ENCODE measurements at places on chromosomes 6 and 20. TPM values are rescaled to one million over a fixed set of nuclear protein-coding genes. Genes with fewer than 3 reads are reported as not detected.

- DNase-seq, result no peak
These were observed 124.2 kb upstream of the PTPN1 start for GRCh38 chr20:50385733-50386640.

- DNase-seq, result no peak
These were observed 542.0 kb downstream of the DHX35 start for GRCh38 chr20:39503902-39504709.

Gene PAX1
- polyA plus RNA-seq, result 35.6 TPM

Gene JPH2
- 2.0 TPM for polyA plus RNA-seq

GRCh38 chr6:133085896-133086295 lies 155.3 kb upstream of the EYA4 start:
- DNase-seq, result no peak

Gene APOM
- polyA plus RNA-seq, result 9.1 TPM

GRCh38 chr6:52641388-52641787 lies 29.5 kb upstream of the TMEM14A start:
- DNase-seq, result no peak

Gene PGC
- polyA plus RNA-seq, result 0.73 TPM

GRCh38 chr6:39206250-39206721 lies 23.0 kb downstream of the KCNK5 start:
- DNase-seq, result no peak

Gene EMILIN3
- 0.37 TPM for polyA plus RNA-seq

DNA sequence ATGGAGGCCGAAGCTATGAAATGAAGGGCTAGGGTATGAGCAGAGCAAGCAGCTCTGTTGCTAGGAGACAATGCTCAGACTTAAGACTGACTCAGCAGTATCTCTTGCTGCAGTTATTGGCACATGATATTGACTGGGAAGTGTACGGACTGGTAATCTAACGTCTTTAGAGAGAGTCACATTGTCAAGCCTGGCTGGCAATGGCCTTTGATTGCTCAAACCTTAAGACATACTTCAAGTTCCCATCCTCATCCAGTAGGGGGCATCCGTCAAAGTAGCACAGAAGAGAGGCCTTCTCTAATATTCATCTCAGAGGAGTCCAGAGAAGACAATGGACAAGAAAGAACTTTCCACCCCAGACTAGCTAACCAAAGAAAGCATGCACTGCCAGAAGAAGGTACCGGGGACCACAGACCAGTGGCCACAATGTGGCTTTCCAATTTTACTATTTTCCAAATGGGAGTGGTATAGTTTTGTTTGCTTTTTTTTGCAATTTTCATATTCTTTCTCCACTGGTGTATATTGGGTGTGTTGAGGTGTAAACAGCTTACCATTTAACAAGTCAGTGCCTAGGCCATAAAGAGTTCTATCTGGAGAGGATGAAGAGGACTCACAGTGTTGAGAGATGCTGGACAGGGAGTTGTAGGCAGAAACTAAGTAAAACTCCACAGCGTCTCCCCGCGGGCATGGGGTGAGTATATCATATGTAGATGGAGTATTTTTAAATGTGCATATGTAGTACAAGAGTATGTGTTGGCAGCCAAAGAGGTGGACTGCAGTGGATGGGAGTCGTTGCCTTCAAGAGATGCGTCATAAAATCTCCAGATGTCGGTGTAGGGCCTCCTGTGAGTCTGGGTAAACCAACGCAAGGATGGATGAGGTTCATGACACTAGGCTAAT lies 36.7 kb downstream of the LRFN2 start:
- peak; percentile 47 for DNase-seq

Gene SIRPA
- polyA plus RNA-seq, result 11.9 TPM

Gene CCHCR1
- polyA plus RNA-seq, result 24.5 TPM

Gene EDN1
- polyA plus RNA-seq, result 14.3 TPM

DNA sequence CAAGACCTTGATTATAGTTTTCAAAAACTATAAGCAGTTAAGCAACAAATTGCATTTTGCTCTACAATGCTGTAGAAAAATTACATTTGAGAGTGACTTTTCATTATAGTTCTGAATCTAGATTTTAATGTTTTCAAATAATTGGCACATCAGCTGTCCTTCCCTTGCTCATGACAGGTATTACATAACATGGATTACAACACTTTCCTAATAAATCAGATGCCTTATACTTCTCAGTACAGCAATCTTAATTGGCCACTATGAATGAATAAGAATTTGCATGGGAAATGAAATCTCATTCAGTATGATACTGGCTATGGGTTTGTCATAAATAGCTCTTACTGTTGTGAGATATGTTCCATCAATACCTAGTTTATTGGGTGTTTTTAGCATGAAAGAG lies 29.9 kb downstream of the HSF2 start:
- DNase-seq, result no peak

Gene IBTK
- 28.7 TPM for polyA plus RNA-seq

- DNase-seq, result no peak
These were observed 57.9 kb downstream of the ELOVL5 start for GRCh38 chr6:53290537-53291510.

GRCh38 chr6:168330403-168330802 lies 10.8 kb upstream of the DACT2 start:
- no peak for DNase-seq

DNA sequence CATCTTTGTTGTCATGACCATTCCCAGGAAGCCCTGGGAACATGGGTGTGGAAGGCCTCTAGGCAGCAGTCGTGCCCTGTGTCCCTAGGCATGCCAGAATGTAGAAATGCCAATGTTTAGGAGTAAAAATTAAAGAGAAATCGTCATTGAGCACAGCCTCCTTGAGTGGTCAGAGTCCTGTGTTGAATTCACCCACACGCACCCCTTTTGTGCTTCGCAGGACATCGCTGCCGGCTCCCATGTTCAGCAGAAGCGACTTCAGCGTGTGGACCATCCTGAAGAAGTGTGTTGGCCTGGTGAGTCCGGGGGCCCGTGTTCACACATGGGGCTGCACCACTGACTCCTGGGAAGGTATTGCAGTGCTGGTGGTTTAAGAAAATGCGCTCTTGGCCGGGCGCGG lies 25.1 kb downstream of the OSBPL2 start:
- no peak for DNase-seq

DNA sequence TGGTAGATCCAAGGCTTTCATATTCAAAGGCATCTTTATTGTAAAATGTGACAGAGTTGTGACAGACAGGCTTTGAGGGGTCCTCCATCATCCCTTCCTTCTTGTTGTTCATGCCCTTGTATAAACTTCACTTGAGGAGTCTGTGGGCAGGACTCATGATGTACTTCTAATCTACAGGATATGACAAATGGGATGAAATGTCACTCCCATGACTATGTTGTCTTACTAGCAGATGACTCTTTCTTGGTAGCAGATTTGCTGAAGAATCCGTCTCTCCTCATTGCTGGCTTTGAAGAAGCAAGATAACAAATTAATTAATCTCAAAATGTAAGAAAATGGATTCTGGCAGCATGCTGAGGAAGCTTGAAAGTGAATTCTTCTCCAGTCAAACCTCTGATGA lies 566.1 kb downstream of the TFAP2B start:
- DNase-seq, result no peak

Gene TCF15
- polyA plus RNA-seq, result 0.62 TPM

Gene BPIFA2
- 0.07 TPM for polyA plus RNA-seq

GRCh38 chr20:50561379-50562078 lies 51.3 kb downstream of the PTPN1 start:
- no peak for DNase-seq

- no peak for DNase-seq
These were observed 21.6 kb upstream of the FUT9 start for GRCh38 chr6:95994151-95994550.

GRCh38 chr20:6768228-6769140 lies 998 bp downstream of the BMP2 start:
- no peak for DNase-seq

GRCh38 chr6:14287707-14288106 lies 170.1 kb downstream of the CD83 start:
- DNase-seq, result no peak

DNA sequence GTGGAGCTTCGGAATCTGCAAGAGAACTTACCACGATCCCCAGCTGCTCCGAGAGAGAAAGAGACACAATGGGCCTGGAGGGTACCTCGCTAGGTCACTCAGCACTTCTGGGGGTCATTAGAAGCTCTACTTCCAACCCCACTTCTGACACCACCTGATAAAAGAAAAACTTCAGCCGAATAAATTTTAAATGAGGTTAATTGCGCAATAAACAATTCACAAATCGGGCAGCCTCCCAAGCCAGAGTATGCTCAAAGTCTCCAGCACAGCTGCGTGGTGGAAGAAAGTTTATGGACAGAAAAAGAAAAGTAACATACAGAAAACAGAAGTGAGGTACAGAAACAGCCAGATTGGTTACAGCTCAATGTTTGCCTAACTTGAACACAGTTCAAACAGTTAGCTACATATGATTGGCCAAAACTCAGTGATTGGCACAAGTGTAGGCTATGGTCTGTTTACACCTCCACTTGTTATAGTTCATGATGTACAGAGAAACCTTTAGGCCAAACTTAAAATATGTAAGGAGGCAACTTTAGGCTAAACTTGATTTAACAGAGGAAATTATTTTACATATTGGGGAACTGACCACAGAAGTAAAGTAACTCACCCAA lies 52.6 kb downstream of the COL11A2 start:
- DNase-seq, result no peak

DNA sequence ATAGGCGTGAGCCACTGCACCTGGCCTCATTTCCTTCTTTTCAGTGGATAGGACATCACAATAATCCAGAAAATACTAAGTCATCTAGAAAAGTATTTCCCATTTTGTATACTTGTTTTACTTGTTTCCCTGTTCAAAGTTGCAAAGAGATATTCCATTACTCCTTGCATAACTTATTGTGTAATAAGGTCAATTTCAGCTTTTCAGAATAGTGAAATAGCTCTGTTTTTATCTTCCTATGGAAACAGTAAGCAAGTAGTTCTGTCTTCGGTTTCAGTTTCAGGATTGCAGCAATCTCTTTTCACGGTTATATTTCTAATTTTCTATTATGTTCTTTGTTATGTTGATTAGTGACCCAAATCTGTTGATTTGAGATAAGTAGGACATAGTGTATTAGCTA lies 6.0 kb downstream of the STX11 start:
- DNase-seq, result peak; percentile 22

- DNase-seq, result no peak
These were observed 101.4 kb downstream of the PRDM1 start for GRCh38 chr6:106187424-106187982.

Gene VNN1
- polyA plus RNA-seq, result 2.2 TPM

Gene FNDC1
- 0.07 TPM for polyA plus RNA-seq

GRCh38 chr6:5260111-5260620 lies 584 bp downstream of the LYRM4 start:
- peak; percentile 69 for DNase-seq

Gene OLIG3
- polyA plus RNA-seq, result 0.09 TPM

GRCh38 chr20:32973077-32973717 lies 31.0 kb downstream of the SUN5 start:
- no peak for DNase-seq

- DNase-seq, result no peak
These were observed 82.3 kb downstream of the CEBPB start for GRCh38 chr20:50272724-50273446.

- no peak for DNase-seq
These were observed 2.0 kb downstream of the ATXN1 start for GRCh38 chr6:16759181-16759645.

DNA sequence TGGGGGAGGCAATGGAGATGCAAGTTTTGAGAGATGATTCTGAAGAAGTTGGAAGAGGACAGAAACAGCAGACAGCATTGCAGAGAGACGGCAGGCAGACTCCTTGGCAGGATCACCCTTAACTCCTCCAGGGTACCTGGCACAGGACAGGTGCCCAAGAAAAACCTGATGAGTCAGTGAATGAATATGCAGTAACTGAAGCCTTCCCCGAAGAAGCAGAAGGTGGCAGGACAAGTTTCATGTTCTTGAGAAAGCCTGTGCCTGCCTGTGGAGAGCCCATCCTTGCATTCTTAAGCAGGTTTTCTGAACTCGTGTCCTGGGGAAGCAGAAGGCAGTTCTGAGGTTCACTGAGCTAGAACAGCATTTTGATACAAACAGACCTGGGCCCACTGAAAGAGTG lies 79.6 kb upstream of the SASH1 start:
- DNase-seq, result no peak

GRCh38 chr20:54356801-54357200 lies 118.6 kb upstream of the DOK5 start:
- DNase-seq, result no peak

DNA sequence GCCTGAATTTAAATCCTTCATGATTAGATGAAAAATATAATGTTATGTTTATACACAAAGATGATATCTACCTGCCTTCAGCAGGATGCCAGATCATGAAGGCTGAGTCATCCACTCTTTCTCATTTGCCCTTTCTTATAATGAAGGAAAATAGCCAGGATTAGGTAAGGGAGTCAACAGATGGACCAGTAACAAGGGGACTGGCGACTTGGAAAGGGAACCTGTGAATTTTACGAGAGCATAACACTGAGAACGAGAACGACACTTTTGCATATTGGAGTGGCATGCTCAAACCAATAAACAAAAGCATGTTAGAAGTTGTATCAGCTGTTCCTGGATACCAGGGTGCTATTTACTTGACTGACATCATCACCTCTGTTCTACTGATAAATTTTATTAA lies 154.0 kb downstream of the LAMP5 start:
- no peak for DNase-seq

- no peak for DNase-seq
These were observed 14.3 kb downstream of the RPP21 start for GRCh38 chr6:30359276-30359675.

DNA sequence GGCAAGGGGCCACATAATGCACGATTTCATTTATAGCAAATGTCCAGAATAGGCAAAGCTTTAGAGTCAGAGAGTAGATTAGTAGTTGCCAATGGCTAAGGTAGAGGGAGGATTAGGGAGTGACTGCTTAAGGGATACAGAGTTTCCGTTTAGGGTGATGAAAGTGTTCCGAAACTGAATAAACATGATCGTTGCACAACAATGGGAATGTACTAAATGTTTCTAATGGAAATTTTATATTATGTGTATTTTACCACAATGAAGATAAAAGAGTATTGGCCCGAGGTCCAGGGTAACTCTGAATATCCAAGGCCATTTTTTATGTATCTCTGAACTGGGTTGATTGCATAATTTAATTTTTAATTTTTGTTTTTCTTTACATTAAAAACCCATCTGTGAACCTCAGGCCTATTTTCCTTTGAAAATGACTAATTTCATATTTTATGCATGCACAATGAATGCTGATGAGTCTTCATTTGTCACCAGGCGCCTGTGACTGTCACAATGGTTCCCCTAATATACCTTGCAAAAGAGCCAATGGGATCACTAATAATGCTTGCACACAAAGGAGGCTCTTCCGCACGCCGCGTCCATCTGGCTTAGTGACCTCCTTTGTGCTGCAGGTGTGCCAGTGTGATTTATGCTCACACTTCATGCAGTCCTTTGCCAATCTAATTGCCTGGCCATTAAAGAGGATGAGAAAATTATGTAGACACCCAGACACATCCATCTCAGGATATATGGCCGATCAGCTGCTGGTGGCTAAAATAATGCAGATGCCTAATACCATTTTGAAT lies 612.5 kb downstream of the CDH26 start:
- no peak for DNase-seq

- DNase-seq, result no peak
These were observed 1.8 kb upstream of the BIRC7 start for GRCh38 chr20:63233924-63234323.
